ENCODE measurements at places on chromosomes 1 and 21.

- no peaks in the 10 kb centered on the region for H3K27me3 ChIP-seq
- H3K27ac ChIP-seq, result peak overlapping the region; percentile 63
- H3K4me1 ChIP-seq, result peaks cover 65% of the 10 kb centered on the region
- peaks cover 29% of the 10 kb centered on the region for H3K36me3 ChIP-seq
- no peak overlapping the region for H3K4me3 ChIP-seq
Observed at GRCh38 chr1:111653709-111654108, 34.1 kb downstream of the RAP1A start.

DNA sequence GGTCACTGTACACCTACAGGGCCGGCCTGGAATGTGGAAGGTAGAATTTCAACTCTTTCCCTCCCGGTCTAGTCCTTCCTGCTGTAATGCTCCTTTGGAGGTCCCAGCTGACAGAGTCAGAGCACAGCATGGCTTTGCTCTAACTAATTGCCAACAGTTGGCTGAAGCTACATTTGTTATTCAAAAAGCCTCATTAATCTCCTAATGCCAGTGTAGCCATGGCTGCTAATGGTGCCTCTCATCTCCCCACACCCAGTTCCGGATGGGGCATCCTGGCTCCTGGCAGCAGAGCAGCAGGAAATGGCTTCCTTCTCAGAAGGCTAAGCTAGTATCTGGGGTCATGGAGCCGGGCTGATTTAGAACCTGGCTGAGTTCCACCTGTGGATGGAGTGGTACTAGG, 18.7 kb upstream of the CAMK1G start:
- H3K36me3 ChIP-seq, result no peaks in the 10 kb centered on the region
- no peak overlapping the region for H3K27ac ChIP-seq
- no peak for DNase-seq
- no peak overlapping the region for H3K4me3 ChIP-seq
- H3K27me3 ChIP-seq, result peaks cover 25% of the 10 kb centered on the region
- peaks cover 13% of the 10 kb centered on the region for H3K4me1 ChIP-seq

DNA sequence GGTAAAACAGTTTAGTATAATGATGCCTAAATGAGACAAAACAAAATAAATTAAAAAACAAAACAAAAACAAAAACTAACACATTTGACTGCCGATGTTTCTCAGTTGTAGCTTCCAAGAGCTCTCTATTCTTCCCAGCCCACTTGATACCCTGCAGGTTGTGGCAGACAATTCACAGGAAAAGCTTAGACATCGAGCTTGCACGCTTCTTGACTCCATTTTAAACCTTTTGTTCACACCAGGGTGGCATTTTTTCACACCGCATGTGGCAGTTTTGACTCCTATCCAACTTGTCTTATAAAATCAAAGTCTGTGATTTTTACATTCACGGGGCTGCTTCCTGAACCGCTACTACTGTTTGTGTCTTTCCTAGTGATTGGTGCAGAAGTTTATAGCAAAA, 575.9 kb downstream of the USP25 start:
- no peak overlapping the region for H3K4me3 ChIP-seq
- no peaks in the 10 kb centered on the region for H3K4me1 ChIP-seq
- H3K36me3 ChIP-seq, result no peaks in the 10 kb centered on the region
- DNase-seq, result no peak
- H3K27me3 ChIP-seq, result no peaks in the 10 kb centered on the region

GRCh38 chr1:11650331-11650991, 3.8 kb downstream of the FBXO2 start:
- H3K4me1 ChIP-seq, result peaks cover 21% of the 10 kb centered on the region
- peak overlapping the region; percentile 70 for H3K4me3 ChIP-seq
- peak; percentile 88 for DNase-seq
- H3K27ac ChIP-seq, result peak overlapping the region; percentile 69
- peaks cover 2% of the 10 kb centered on the region for H3K27me3 ChIP-seq

- H3K4me3 ChIP-seq, result no peak overlapping the region
- H3K4me1 ChIP-seq, result no peaks in the 10 kb centered on the region
- no peaks in the 10 kb centered on the region for H3K36me3 ChIP-seq
- no peak for DNase-seq
- peaks cover 20% of the 10 kb centered on the region for H3K27me3 ChIP-seq
Observed at GRCh38 chr1:18612073-18612472, 18.6 kb upstream of the PAX7 start.

DNA sequence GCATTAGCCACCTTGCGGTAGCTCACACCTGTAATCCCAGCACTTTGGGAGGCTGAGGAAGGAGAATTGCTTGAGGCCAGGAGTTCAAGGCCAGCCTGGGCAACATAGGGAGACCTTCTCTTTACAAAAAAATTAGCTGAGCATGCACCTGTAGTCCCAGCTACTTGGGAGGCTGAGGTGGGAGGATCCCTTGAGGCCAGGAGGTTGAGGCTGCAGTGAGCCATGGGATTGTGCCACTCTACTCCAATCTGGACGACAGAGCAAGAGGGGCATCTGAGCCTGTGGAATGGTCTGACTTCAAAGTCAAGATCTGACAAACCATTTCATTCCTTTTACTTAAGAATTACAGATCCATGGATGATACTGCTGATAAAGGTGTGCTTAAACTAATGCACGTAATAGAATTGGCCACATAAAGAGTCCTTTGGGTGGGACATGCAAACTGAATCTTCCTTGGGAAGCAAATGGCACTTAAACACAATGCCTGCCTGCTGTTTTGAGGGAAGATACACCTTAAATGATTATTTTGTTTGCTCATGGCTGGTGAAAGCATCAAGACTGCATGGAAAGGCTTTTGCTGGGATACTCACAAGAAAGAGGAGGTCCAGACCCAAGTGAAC, 2.5 kb upstream of the TMEM201 start:
- no peaks in the 10 kb centered on the region for H3K27me3 ChIP-seq
- DNase-seq, result no peak
- H3K36me3 ChIP-seq, result peaks cover 20% of the 10 kb centered on the region
- no peak overlapping the region for H3K4me3 ChIP-seq
- H3K27ac ChIP-seq, result no peak overlapping the region

GRCh38 chr1:156417401-156418020, 48.5 kb downstream of the RHBG start:
- H3K27me3 ChIP-seq, result peaks cover 70% of the 10 kb centered on the region
- H3K27ac ChIP-seq, result no peak overlapping the region
- H3K36me3 ChIP-seq, result no peaks in the 10 kb centered on the region
- no peak for DNase-seq

DNA sequence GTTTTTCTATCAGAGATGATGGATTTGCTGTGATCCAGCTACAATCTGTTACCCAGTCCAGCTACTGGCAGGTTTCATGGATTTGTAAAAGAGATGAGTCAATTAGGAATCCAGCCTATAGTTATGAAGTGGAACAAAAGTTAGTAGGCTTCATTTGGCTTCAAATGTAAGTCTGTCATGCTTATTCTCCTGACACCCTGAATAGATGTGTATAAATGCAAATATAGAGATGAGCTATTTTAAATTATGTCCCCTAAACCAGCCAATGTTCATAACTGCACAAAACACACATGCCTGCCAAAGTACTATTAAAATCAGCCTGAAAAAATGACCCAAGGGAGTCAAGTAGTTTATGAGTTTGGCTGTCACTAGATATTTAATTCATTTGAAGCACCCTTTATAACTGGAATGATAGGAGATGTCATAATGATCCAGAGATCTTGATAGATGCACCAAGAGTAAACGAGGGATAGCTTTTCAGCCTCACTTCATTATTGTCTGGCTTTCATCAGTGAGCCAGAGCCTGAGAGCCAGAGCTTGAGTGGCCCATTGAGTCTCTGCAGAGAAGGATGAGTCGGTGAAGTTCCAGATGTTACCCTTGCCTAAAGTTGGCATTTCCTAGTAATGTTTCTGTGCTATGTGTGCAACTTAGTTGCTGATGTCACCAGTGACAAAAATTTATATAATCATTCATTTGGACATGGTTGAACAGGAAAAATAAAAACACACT, 11.8 kb upstream of the NTMT2 start:
- no peak overlapping the region for H3K4me3 ChIP-seq
- no peak for DNase-seq
- peaks cover 4% of the 10 kb centered on the region for H3K27me3 ChIP-seq
- no peaks in the 10 kb centered on the region for H3K36me3 ChIP-seq
- H3K27ac ChIP-seq, result no peak overlapping the region

GRCh38 chr1:38818175-38818976, 41.2 kb downstream of the RRAGC start:
- no peaks in the 10 kb centered on the region for H3K36me3 ChIP-seq
- H3K4me3 ChIP-seq, result no peak overlapping the region
- H3K27me3 ChIP-seq, result peaks cover 51% of the 10 kb centered on the region
- H3K4me1 ChIP-seq, result peaks cover 7% of the 10 kb centered on the region
- DNase-seq, result peak; percentile 71

- peak overlapping the region; percentile 32 for H3K4me3 ChIP-seq
- H3K4me1 ChIP-seq, result peaks cover 62% of the 10 kb centered on the region
- peak overlapping the region; percentile 79 for H3K27ac ChIP-seq
- no peaks in the 10 kb centered on the region for H3K27me3 ChIP-seq
- no peak for DNase-seq
Observed at GRCh38 chr1:92990828-92991227, 29.6 kb upstream of the DIPK1A start.

GRCh38 chr1:22159891-22160290, 17.0 kb upstream of the WNT4 start:
- no peaks in the 10 kb centered on the region for H3K36me3 ChIP-seq
- no peak overlapping the region for H3K27ac ChIP-seq
- H3K27me3 ChIP-seq, result peaks cover 7% of the 10 kb centered on the region
- H3K4me1 ChIP-seq, result no peaks in the 10 kb centered on the region
- DNase-seq, result no peak
- no peak overlapping the region for H3K4me3 ChIP-seq

DNA sequence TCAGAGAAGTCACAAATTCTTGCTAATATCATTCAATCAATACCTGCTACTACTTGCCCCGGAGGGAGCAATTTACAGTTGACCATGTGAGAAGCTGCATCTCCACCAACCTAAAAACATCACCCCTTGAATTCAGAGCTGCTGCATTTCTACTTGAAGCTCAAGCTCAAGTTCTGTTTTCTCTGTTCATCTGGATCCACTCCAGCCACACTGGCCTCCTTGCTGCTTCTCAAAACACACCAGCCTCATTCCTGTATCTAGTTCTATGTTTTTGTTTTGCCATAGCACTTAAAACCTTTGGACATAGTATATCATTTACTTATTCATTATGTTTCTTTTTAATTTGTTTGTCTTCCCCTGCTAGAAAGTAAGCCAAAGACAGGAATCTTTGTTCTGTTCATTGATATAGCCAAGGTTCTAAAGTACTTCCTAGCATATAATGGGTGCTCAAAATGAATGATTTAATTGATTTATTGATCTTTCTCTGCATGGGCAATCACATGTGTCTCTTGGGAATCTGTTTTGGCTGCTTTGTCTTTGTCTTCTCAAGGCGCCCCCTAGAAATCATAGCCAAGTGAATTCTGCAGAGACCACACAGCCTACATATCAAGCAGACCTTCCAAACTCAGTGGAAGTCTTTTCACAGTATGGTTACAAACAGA, 23.6 kb downstream of the SYF2 start:
- no peaks in the 10 kb centered on the region for H3K36me3 ChIP-seq
- no peaks in the 10 kb centered on the region for H3K4me1 ChIP-seq
- H3K27ac ChIP-seq, result no peak overlapping the region
- DNase-seq, result no peak

GRCh38 chr1:204314171-204314892, 45.4 kb downstream of the PLEKHA6 start:
- H3K27ac ChIP-seq, result no peak overlapping the region
- peaks cover 1% of the 10 kb centered on the region for H3K4me1 ChIP-seq
- H3K27me3 ChIP-seq, result peaks cover 2% of the 10 kb centered on the region
- no peaks in the 10 kb centered on the region for H3K36me3 ChIP-seq
- no peak for DNase-seq

GRCh38 chr1:217079584-217079983, 356.4 kb upstream of the ESRRG start:
- H3K27me3 ChIP-seq, result no peaks in the 10 kb centered on the region
- no peaks in the 10 kb centered on the region for H3K36me3 ChIP-seq
- no peaks in the 10 kb centered on the region for H3K4me1 ChIP-seq
- no peak overlapping the region for H3K4me3 ChIP-seq
- DNase-seq, result no peak

DNA sequence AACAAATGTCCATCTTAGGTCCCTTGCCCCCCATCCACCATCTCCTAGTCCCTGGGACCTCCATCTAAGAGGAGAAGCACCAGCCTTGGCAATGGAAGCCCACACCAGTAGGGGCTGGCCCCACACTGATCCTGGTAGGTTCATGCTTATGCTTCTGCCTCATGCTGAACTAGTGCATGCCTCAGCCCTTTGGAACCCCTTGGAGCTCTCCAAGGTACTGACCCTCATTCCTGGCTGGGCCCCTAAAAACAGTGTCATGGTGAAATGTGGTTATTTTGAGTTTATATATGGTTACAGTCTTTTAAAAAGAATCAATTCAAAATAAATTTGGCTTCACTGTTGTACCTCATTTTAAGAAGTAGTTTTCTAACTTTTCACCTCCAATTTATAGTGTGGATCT, 108.3 kb downstream of the HIVEP3 start:
- no peak overlapping the region for H3K27ac ChIP-seq
- no peak overlapping the region for H3K4me3 ChIP-seq
- no peaks in the 10 kb centered on the region for H3K27me3 ChIP-seq
- H3K36me3 ChIP-seq, result no peaks in the 10 kb centered on the region

DNA sequence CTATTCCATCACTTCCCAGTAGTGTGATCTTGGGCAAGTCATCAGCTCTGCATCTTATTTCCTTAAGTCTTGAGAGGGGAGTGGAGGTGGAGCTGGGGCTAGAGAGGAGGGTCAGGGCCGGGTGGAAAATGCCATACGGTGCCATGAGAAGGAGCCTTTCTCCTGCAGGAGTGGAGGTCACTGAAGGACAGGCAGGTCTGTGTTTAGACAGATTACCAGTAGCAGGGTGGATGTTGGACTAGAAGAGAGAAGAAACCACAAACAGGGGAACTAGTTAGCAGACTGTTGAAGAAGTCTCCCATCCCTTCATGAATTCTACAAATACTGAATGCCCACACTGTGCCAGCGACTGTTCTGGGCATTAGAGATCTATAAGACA, 13.9 kb upstream of the CPT2 start:
- H3K27ac ChIP-seq, result no peak overlapping the region
- no peak for DNase-seq
- H3K4me3 ChIP-seq, result no peak overlapping the region
- H3K27me3 ChIP-seq, result peaks cover 3% of the 10 kb centered on the region
- H3K36me3 ChIP-seq, result no peaks in the 10 kb centered on the region

DNA sequence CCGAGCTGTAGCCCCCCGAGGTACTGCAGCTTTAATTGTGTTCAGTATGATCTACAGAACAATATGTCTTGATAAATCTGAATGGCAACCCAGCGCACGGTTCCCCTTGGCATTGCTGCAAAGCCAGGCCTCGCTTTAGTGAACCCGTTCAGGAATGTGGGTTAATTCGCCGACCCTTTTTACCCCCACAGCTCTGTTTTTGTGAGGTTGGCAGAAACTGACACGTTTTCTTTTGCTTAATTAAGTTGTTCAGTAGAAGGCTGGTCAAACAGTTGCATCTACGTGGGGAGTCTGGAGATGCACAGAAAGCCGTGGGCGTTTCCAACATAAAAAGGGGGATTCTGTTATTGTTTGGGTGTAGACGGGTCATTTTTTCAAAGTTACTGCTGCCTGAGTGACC, 43.2 kb downstream of the OLIG1 start:
- H3K36me3 ChIP-seq, result no peaks in the 10 kb centered on the region
- no peak overlapping the region for H3K4me3 ChIP-seq
- no peak for DNase-seq
- no peak overlapping the region for H3K27ac ChIP-seq
- peaks cover 40% of the 10 kb centered on the region for H3K27me3 ChIP-seq
- peaks cover 17% of the 10 kb centered on the region for H3K4me1 ChIP-seq

GRCh38 chr1:28663871-28664470, 4.6 kb upstream of the GMEB1 start:
- H3K4me3 ChIP-seq, result no peak overlapping the region
- DNase-seq, result no peak
- peaks cover 8% of the 10 kb centered on the region for H3K4me1 ChIP-seq

GRCh38 chr1:16184557-16185303, 27.7 kb downstream of the ARHGEF19 start:
- H3K27ac ChIP-seq, result no peak overlapping the region
- DNase-seq, result no peak
- H3K36me3 ChIP-seq, result no peaks in the 10 kb centered on the region
- no peak overlapping the region for H3K4me3 ChIP-seq
- H3K4me1 ChIP-seq, result no peaks in the 10 kb centered on the region
- H3K27me3 ChIP-seq, result peaks cover 8% of the 10 kb centered on the region

Measured in activated naive CD8-positive, alpha-beta T cell treated with anti-CD3 and anti-CD28 coated beads, Interleukin-2, amount 50 U/mL, for 24 hours (primary cell).